ENCODE measurements at places on chromosomes 7 and 10. TPM values are rescaled to one million over a fixed set of nuclear protein-coding genes. Genes with fewer than 3 reads are reported as not detected.

The GPNMB gene
- 145 TPM for total RNA-seq

The ZNF503 gene
- total RNA-seq: 30.2 TPM

The CYP2C8 gene
- total RNA-seq: 0.49 TPM

The NPC1L1 gene
- total RNA-seq: 0.45 TPM

The LIPF gene
- not detected for total RNA-seq

The GPR158 gene
- 0.04 TPM for total RNA-seq

DNA sequence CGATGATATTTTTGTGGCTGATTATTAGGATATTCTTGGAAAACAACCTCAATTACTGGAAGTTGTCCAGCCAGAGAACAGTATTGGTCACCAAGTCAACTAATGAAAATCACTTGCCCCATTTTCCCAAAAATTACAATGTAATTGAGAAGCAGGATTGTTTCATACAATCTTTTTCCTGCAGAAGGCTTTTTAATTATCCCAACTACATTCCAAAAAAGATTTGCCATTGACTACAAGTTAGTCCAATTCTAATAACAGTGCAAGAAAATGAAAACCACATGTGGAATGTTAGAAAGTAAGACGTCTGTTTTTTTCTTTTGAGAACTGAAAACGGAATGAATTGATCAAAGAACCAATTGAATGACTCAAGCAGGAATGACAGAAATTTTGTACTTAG, 1195.8 kb downstream of the SORCS1 start:
- no peak for DNase-seq

DNA sequence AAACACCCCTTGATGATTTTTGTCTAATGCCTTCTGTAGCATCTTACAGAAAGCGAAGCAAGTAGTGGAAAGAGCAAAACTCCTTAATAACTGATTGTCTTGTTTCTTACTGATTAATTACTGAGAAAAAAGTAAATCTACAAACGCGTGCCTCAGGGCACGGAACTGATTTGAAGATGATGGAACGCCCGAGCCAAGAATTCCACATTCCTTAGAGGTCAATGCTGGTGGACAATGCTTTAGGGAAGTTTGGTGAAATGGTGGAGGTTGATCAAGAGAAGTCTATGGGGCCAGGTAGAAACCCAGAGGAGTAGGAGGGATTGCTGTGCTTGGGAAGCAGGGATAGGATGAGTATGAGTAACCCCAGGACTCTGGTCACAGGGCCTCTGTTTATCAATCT, 5.0 kb upstream of the SORBS1 start:
- DNase-seq: no peak

GRCh38 chr7:98305951-98306535, 24.6 kb downstream of the BRI3 start:
- DNase-seq: no peak

GRCh38 chr7:55043691-55044370, 25.0 kb downstream of the EGFR start:
- DNase-seq: no peak

DNA sequence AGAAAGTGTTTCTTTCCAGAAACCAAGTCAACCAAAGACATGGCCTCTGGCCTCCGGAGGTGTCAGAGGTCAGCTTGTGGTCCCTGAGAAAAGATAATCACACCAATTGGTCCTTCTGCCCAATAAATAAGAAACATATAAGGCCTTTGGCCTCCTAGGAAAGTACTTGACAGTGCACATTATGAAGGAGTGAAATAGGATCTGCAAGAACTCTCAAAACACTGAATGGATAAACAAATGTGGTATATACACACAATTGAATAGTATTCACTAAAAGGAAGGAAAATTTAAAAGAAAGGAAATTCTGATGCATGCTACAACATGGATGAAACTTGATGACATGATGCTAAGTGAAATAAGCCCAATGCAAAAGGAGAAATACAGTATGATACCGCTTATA, 35.4 kb upstream of the NRF1 start:
- DNase-seq: no peak

- no peak for DNase-seq
Observed at GRCh38 chr10:13750299-13751190, 163.8 kb downstream of the PRPF18 start.

DNA sequence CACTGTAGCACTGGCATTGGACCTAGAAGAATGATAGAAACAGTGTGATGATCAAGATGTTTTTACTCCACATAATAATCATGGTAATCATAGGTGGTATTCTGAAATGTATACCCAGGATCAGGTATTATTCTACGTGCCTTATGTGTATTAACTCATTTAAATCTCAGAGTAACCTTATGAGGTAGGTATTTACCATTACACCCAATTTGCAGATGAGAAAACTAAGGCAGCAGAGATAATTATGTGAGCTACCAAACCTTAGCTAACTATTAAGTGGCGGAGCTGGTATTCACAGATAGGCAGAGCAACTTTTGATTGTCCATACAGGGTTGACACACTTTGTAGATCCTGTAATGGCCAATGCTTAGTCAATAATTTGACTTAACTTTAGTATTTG, 2.5 kb downstream of the CAMK1D start:
- DNase-seq: no peak

GRCh38 chr7:156886020-156886795, 6.8 kb downstream of the LMBR1 start:
- DNase-seq: no peak

- DNase-seq: no peak
Observed at GRCh38 chr10:8054244-8054493, 319 bp upstream of the GATA3 start.

DNA sequence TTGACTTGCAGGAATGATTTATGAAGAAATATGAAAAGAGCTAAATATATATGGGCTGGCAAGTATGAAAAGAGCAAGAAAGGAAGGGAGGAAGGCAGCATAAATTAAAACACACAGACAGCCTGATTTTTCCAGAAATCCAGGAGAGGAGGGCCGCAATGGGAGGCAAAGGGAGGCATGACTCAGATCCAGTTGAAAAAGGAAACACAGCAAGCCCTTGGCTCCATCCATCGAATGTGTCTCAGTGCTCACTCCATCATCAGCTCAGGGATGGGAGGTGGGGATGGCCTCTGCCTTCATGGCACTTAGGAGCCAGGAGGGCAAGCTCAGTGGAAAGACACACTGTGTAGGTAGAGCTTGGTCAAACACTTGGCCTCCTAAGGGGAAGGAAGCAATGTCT, 75.7 kb upstream of the PDZD8 start:
- no peak for DNase-seq

- DNase-seq: no peak
Observed at GRCh38 chr7:142503036-142503435, 245.2 kb upstream of the PRSS58 start.

GRCh38 chr7:138889582-138890498, 91.3 kb downstream of the KIAA1549 start:
- DNase-seq: no peak

- DNase-seq: peak; percentile 75
Observed at GRCh38 chr10:5812283-5813090, 747 bp downstream of the GDI2 start.

DNA sequence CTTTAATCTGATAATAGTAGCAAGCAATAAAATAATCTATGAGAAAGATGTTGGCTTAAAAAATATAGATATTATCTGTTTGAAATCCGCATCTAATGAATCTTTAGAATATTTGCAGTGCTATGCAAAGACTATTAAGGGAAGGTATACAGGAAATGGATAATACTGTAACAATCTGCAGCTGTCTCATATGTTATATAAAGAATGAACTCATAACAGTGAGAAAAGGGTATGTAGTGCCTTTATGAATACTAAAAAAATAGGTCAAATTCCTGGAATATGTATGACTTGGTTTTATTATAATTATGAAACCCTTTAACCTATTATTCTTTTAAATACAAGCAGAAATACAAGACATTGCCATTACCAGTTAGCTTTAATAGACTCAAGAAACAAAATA, 105.1 kb upstream of the GPR22 start:
- no peak for DNase-seq

DNA sequence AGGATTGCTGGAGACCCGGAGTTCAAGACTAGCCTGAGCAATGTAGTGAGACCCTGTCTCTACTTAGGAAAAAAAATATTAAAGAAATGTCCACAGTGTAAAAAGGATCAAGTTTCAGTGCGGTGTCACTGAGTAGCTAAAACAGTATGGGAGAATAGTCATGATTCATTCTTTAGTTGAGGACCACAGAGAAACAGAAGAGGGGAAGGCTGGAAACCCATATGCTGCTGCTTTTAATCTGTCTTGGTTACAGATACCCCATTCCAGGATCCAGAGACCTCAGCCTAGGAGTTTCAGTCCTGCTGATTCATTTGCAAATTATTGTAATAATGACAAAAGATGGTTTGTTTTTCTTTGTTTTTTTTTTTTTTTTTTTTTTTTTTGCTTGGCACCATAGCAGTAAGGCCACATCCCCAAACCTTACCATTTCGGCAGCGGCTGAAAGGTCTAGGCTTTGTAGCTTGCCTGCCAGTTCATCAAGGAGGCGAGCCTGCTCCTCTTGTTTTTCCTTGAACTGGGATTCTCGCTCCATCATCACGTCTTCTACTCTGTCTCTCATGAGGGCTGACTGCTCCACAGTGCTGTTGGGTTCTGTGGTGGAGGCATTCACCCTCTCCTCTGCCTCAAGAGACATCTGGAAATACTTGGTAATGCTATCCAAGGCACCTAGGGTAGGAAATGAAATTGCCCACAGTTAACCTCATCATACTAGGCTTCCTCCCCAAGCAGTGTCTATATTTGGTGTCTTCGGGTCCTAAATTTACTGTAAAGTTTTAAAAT, 44.2 kb downstream of the DLD start:
- DNase-seq: no peak

GRCh38 chr10:47438857-47439474, 44.9 kb downstream of the ANXA8 start:
- no peak for DNase-seq

- DNase-seq: no peak
Observed at GRCh38 chr7:155751409-155751808, 60.9 kb downstream of the SHH start.

DNA sequence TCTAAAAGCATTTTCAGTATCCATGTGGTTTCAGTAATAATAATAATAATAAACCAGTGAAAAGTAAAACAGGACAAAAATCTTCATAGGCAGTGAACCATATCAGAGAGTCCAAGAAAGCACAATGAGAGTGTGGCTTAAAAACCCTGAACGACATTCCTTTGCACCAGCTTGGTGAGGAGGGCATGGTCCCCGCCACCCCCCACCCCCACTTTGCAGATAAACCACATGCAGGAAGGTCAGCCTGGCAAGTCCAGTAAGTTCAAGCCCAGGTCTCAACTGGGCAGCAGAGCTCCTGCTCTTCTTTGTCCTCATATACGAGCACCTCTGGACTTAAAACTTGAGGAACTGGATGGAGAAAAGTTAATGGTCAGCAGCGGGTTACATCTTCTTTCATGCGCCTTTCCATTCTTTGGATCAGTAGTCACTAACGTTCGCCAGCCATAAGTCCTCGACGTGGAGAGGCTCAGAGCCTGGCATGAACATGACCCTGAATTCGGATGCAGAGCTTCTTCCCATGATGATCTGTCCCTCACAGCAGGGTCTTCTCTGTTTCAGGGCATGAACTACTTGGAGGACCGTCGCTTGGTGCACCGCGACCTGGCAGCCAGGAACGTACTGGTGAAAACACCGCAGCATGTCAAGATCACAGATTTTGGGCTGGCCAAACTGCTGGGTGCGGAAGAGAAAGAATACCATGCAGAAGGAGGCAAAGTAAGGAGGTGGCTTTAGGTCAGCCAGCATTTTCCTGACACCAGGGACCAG, 172.5 kb downstream of the EGFR start:
- no peak for DNase-seq

DNA sequence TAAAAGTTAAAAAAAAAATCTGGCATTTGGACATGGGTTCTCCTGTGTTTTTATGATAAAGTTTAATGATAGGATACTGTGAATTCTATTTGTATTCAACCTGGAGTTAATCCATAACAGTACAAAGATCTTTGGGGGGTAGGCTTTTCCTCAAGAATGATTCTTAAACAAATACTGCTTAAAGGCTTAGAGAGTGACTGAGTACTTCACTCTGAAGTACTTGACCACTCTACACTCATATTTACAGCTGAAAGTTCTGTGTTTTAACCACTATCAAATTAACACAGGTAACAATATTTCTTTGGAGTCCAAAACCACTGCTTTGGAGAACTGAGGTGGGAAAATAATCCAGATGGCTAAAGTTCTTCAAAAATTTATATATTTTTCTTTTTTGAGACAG, 74.2 kb upstream of the TMEM168 start:
- DNase-seq: no peak

DNA sequence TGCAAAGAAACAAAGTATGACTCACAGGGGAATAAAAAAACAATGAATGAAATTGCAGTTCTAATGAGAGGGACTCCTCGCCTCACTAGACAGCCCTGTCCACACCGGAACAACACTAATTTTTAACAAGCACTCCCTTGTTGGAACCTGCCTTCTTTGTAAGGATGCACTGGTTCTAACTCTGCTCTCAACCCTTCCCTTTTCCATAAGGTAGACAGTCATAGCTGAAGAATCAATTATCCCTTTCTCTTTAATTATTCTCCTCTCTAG, 65.1 kb downstream of the TSPAN12 start:
- no peak for DNase-seq

Measured in sciatic nerve (tissue), 2 donors.